ENCODE measurements at places on chromosomes 4 and X.
A peak's percentile ranks its signal among the peaks of the same experiment; 100 is the strongest.

DNA sequence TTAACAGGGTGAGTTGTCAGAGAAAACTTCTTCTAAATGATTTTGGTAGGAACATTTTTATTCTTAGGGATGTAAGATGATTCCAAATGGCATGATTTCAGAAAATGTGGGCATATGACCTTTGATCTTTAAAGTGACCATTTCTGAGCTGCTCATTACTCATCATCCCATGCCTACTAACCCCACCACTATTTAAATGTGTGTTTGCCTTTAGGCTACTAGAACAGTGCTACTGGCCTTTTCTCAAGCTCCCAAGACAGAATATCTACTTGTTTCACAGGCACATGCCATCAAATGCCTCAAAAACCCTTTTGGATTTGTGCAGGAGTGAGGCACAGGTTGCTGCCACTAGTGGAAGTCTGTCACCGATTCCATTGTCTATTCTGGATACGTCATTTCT, 428.2 kb downstream of the ADAM29 start:
- H3K4me3 ChIP-seq: no peak overlapping the region
- no peak overlapping the region for H3K27ac ChIP-seq
- H3K27me3 ChIP-seq: no peaks in the 10 kb centered on the region
- H3K4me1 ChIP-seq: no peaks in the 10 kb centered on the region

GRCh38 chr4:43765514-43765913, 683.1 kb downstream of the KCTD8 start:
- H3K4me1 ChIP-seq: no peaks in the 10 kb centered on the region
- no peak for DNase-seq
- H3K4me3 ChIP-seq: no peak overlapping the region
- H3K36me3 ChIP-seq: no peaks in the 10 kb centered on the region
- no peak overlapping the region for H3K27ac ChIP-seq

DNA sequence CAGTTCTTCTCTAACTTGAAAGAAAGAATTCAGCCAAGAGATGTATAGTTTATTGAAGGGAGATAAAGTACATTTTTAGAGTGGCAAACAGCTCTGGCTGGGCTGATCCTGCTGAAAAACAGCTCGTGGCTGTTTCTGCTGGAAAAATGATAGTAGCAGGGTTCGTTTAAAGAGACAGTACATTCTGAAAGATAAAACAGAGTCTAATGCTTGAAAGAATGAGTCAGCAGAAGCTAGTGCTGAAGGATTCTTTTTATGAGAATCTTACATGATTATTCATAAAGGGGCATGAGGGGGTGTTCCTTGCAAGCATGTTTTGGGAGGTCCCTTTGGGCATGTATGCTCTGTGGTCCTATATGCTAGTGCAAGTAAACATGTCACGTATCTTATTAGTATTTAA, 790.0 kb downstream of the PCDH18 start:
- no peak for DNase-seq
- no peaks in the 10 kb centered on the region for H3K27me3 ChIP-seq
- H3K27ac ChIP-seq: no peak overlapping the region
- no peak overlapping the region for H3K4me3 ChIP-seq

DNA sequence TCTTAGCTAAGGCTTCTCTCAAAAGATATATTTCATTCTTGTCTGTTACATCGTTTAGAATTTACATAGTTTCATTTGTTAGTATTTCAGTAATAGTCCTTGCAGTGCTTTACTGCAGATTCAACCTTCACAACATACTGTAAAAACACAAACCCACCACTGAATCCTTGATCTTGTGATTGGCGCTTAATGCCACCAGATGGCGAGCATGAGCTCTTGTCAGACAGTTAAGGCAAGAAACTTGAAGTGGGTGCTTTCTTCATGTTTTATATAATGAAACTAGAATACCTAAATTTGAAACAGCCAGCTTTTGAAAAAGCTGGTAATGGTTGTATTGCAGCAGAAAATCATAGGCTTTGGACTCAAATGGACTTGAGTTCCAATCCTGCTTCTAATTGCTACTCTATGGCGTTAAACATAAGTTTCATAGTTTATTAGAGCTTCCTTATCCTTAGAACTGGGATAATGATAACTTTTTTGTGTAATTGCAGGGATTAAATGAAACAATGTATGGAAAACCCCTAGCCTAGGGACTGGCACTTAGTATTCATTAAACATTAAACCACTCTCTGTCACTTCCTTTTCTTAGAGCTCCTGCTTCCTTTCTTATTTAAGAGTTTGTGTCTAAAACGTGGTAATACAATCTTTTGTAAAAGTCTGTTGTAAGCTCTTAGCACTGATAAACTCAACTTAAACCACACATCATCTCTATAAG, 95.1 kb downstream of the USP9X start:
- H3K36me3 ChIP-seq: peaks cover 16% of the 10 kb centered on the region
- no peak overlapping the region for H3K27ac ChIP-seq
- DNase-seq: peak; percentile 18

DNA sequence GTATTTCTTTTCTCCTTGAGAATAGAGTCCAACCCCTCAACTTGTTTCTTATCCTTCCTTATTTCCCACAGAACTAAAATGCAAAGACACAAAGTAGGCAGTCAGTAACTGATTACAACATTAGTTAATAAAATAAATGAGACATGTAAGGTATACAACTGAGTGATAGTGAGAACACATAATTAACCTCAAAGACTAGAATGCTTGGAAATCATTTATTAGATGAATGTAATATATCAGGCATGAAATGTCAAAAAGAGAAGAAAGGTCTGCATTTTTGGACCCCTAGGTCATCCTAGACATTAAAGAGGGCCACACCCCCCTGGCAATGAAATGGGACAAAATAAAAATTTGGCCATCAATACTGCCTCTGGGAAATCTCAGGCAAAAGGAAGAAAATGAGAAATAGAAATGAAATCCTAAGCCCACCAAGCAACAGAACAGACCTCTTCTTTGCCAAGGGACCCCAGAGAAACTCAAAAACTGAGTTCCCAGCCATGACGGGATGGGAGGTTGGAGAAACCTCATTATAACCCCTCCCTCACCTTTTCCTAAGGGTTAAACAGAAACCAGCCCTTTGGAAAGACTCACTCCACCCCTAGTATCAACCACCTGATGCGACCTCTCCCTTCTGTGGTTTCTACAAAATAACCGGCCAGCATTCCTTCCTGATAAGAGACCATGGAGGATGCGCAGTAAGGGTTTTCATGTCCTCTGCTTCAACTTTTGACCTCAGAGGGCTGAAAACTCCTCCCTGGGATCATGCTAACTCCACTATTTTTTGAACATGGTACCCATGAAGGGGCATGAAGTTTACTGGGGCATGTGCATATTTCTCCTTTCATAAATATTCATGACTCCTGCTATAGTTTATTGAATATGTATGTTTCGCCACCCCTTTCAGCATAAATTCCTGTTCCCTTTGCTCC, 90.0 kb upstream of the EXOC1L start:
- H3K4me3 ChIP-seq: no peak overlapping the region
- H3K4me1 ChIP-seq: no peaks in the 10 kb centered on the region
- H3K27me3 ChIP-seq: no peaks in the 10 kb centered on the region
- H3K36me3 ChIP-seq: no peaks in the 10 kb centered on the region
- H3K27ac ChIP-seq: no peak overlapping the region

DNA sequence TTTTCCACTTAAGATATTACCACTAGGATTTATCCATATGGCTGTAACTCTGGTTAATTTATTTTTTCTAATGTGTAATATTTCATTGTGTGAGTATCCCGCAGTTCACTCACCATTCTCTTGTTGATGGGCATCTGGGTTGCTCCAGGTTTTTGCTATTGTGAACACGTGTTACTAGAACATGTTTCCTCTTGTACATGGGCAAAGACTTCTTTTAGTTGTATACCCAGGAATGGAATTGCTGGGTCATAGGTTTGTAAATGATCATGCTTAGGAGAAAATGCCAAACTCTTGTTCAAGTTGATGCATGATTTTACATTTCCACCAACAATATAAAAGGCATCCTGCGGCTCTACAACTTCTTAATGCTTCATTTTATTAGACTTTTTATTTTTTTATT, 26.8 kb downstream of the SYNPO2 start:
- no peak overlapping the region for H3K27ac ChIP-seq
- DNase-seq: no peak
- H3K36me3 ChIP-seq: no peaks in the 10 kb centered on the region
- no peaks in the 10 kb centered on the region for H3K4me1 ChIP-seq
- H3K27me3 ChIP-seq: no peaks in the 10 kb centered on the region
